Heart left ventricle (tissue), 16 donors: ENCODE measurements at places on chromosomes 3 and 15.

DNA sequence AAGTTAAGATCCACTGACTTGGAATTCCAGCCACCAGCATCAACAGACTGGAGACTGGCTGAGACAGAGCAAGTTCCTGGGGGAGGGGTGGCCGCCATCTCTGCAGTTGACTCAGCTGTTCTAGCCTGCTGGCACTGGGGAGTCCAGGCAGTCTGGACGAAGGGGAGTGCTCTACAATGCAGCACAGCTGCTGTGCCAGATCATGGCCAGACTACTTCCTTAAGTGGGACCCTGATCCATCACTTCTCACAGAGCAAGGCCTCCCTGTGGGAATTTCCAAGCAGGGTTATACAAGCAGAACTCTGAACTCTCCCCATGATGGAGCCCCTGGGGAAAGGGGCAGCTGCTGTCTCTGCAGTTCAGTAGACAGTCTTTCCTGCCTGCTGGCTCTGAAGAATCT is 35.2 kb downstream of the PYGO1 start:
- H3K4me3 ChIP-seq, result no peak overlapping the region
- H3K27ac ChIP-seq, result no peak overlapping the region

GRCh38 chr15:70146771-70147170 is 49.1 kb upstream of the TLE3 start:
- DNase-seq, result no peak
- no peaks in the 10 kb centered on the region for H3K36me3 ChIP-seq
- no peak overlapping the region for H3K27ac ChIP-seq
- no peak overlapping the region for H3K4me3 ChIP-seq
- H3K4me1 ChIP-seq, result peaks cover 40% of the 10 kb centered on the region
- H3K27me3 ChIP-seq, result peaks cover 7% of the 10 kb centered on the region

GRCh38 chr3:171234298-171235010 is 207.9 kb upstream of the SLC2A2 start:
- no peaks in the 10 kb centered on the region for H3K36me3 ChIP-seq
- no peak overlapping the region for H3K4me3 ChIP-seq
- H3K4me1 ChIP-seq, result peaks cover 21% of the 10 kb centered on the region
- H3K27me3 ChIP-seq, result no peaks in the 10 kb centered on the region

DNA sequence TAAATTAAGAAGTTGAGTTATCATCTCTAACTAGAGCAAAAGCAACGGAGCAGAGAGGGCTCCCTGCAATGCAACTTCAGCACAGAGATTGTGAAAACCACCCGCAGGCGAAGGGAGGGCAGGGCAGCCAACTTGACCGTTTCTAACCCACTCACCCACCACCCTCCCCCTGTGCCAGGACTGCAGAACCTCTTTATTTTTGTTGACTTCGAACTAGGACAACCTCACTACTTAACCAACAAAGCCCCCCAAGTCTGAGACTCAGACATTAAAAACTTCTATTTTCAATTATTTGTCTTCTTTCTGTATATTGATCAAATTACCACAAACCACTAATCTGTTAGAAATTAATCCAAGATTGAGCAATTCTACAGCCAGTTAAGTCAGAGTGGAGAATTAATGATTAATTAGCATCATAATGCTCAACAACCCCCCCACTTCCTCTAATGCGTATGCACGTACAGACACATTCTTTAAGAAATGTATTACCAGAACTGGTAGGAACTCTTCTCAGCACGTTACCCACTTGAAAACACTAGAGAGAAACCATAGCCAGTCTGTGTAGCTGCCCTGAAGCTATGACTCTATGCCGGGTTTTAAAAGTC is 2.0 kb downstream of the MGLL start:
- H3K27ac ChIP-seq, result peak overlapping the region; percentile 91
- no peaks in the 10 kb centered on the region for H3K27me3 ChIP-seq
- H3K4me3 ChIP-seq, result peak overlapping the region; percentile 83
- no peak for DNase-seq
- peaks cover 54% of the 10 kb centered on the region for H3K4me1 ChIP-seq

DNA sequence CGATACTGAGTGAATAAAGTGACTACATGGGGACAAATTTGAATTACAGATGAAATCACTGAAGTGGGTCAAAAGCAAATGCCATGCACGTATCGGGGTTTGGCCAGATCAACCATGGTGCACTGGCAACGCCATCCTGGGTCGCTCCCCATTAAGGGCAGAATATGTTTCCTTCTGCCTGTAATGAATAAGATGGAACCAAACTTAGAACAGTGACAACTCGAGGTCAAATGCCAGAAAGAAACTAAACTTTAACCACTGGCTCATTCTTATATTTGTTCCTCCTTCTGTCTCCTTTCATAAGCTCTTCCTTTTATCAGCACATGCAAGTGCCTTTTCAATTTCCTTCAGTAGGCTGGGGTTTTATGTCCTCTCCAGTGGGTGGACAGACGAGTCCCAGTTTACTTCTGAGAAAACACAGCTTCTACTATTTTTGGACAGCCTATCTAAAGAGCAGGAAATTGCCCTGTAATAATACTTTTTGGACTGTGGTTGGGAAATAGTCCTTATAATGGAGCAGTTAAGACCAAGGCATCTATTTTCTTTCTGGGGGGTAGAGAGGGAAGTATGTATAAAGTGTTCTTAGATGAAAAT is 61.4 kb downstream of the WHAMM start:
- no peak overlapping the region for H3K4me3 ChIP-seq
- H3K27me3 ChIP-seq, result no peaks in the 10 kb centered on the region
- no peak overlapping the region for H3K27ac ChIP-seq
- no peaks in the 10 kb centered on the region for H3K36me3 ChIP-seq

DNA sequence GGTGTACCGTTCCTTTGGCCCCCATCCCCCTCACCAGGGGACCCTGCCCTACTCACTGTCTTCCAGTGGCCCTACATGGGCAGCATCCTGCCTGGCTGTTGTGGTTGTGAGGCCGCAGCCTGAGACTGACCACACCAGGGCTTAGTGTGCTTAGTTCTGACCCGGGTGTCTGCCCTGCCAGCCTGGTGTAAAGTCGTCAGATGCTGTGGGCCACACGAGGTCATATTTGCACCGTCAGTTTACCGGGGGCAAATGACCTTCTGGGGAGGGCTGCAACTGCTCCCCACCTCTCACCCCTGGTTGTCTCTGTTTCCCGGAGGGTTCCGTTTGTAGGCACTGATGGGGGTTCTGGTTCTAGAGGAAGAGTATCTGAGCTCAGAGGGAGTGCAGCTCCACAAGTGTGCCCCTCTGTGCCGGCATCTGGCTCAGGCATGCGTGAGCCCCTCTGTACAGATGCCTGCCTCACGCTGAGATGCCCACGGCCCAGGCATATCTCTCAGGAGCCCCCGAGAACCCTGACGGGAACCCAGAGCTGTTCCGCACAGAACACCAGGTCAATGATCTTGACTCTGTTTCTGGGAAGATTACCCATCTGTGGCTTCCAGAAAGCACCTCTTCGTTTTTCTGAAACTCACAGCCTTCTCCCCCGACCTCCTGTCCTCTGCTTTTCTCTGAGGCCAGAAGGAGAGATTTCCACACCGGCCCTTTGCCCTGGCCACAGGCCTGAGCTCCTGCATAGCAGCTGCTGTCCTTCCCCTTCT is 19.2 kb downstream of the KLF13 start:
- H3K36me3 ChIP-seq, result peaks cover 11% of the 10 kb centered on the region
- H3K27me3 ChIP-seq, result no peaks in the 10 kb centered on the region
- H3K4me3 ChIP-seq, result peak overlapping the region; percentile 38
- no peak for DNase-seq
- H3K4me1 ChIP-seq, result peaks cover 100% of the 10 kb centered on the region

GRCh38 chr15:63553388-63553791 is 43.8 kb upstream of the FBXL22 start:
- peaks cover 4% of the 10 kb centered on the region for H3K4me1 ChIP-seq
- DNase-seq, result peak; percentile 31
- H3K27ac ChIP-seq, result peak overlapping the region; percentile 52
- no peaks in the 10 kb centered on the region for H3K27me3 ChIP-seq
- peaks cover 5% of the 10 kb centered on the region for H3K36me3 ChIP-seq
- H3K4me3 ChIP-seq, result peak overlapping the region; percentile 14

DNA sequence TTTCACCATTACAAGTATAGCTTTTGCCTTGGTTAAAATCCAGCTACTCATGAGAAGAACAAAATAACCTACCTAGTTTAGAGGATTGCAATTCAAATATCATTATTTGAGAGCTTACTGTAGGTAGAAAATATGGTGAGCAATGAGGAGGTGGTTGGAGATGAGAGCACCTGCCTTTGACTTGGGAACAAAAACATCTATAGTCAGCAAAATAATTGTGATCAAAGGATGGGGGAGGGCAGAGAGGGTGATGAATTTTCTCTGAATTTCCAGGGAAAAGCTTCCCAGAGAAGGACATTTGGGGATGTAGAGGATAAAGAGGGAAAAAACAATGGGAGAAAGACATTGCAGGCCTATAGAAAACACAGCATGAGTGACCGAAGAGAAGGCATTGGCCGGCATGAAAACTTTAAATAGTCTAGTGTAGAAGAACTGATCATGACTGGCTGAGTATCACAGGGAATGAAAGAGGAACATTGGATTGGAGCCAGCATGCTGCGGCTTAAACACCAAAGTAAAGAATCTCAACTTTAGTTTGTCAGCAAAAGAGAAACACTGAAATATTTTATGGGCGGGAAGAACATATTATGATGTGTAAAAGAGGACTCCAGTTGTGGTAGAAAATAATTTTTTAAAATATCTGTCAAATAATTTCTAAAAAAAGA is 581.3 kb downstream of the UNC13C start:
- DNase-seq, result no peak
- H3K36me3 ChIP-seq, result no peaks in the 10 kb centered on the region
- H3K4me1 ChIP-seq, result no peaks in the 10 kb centered on the region
- no peak overlapping the region for H3K27ac ChIP-seq
- no peak overlapping the region for H3K4me3 ChIP-seq
- no peaks in the 10 kb centered on the region for H3K27me3 ChIP-seq

GRCh38 chr15:101201411-101202174 is 50.3 kb downstream of the CHSY1 start:
- H3K27ac ChIP-seq, result peak overlapping the region; percentile 55
- H3K4me3 ChIP-seq, result no peak overlapping the region
- H3K4me1 ChIP-seq, result peaks cover 25% of the 10 kb centered on the region
- H3K36me3 ChIP-seq, result no peaks in the 10 kb centered on the region
- peak; percentile 93 for DNase-seq

DNA sequence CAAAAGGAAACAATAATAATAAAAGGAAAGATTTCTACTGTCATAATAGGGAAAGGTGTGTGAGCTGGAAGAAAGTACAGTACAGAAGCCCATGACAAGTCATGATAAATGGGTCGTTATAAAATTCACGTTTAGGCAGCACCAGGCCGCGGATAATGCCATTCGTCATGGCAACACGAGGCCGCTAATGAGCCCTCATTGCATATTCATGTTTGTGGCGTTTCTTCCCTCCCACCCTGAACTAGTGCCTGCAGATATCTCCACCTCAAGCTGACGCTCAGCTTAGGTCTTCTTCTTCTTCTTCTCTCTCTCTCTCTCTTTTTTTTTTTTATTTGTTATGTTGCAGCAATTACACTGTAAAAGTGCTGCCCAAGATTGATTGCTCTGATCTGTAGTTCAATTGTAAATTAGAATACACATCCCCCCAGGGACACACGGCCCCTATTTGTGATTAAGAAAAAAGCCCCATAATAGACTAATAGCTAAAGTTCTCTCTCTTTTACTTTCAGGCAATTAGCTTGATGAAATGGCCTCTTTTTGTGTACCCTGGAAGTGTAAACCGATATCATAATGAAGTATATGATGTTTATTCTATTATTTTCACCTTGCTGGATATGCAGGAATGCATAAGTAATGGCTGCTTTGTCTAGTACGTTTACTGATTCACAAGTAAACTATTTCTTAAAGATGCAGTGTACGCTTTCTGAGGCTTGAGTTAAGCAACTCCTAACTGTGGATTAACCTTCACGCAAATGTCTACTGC is 61.9 kb upstream of the NR2F2 start:
- DNase-seq, result no peak
- no peaks in the 10 kb centered on the region for H3K27me3 ChIP-seq
- no peak overlapping the region for H3K27ac ChIP-seq

DNA sequence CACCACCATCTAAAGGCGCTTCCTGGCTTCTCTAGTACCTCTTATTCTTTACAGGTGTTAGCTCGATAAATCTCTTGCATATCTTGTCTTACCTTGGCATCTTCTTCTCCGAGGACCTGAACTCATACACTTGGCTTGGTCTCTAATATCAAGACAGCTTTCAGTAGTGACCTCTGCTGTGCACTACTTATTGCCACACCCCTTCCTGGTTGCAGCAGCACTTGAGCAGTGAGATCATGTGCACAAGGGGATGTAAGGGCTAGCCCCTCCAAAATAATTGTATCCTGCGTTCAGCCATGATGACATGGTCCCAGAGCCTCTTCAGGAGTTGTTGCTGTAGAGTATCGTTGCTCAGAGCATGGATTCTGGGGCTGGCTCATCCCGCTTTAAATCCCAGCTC is 1.3 kb upstream of the PLA1A start:
- DNase-seq, result no peak
- no peaks in the 10 kb centered on the region for H3K27me3 ChIP-seq
- no peaks in the 10 kb centered on the region for H3K36me3 ChIP-seq
- peaks cover 46% of the 10 kb centered on the region for H3K4me1 ChIP-seq
- H3K4me3 ChIP-seq, result no peak overlapping the region

- DNase-seq, result no peak
- no peak overlapping the region for H3K4me3 ChIP-seq
- H3K27me3 ChIP-seq, result no peaks in the 10 kb centered on the region
- H3K36me3 ChIP-seq, result no peaks in the 10 kb centered on the region
These were observed 46.6 kb upstream of the MDFIC2 start for GRCh38 chr3:70358978-70359580.

DNA sequence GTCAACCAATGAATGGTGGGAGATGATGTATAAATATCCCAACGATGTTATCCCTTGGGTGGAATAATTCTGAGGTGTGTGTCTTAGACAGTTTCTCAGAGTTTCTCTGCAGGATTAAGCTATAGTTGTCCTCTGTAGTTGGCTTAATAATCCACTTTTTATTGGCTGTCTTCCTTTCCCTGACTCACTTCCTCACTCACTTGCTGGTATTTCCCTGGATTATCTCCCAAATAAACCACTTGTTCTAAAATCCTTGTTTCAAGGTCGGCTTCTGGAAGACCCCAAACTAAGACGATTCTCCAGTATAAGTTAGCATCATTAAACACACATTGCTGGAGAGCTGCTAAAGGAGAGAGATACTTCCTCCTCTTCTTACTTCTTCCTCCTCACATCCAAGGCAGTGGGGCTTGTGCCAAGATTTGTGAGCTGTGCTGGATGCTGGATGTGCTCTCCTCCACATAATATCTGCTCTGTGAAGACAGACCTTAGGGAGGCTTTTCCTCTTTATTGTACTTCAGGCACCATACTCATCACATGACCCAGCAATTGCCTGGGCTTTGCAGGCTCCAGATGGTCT is 22.5 kb upstream of the ROPN1 start:
- no peaks in the 10 kb centered on the region for H3K4me1 ChIP-seq
- no peaks in the 10 kb centered on the region for H3K27me3 ChIP-seq
- no peak overlapping the region for H3K27ac ChIP-seq
- no peaks in the 10 kb centered on the region for H3K36me3 ChIP-seq
- no peak overlapping the region for H3K4me3 ChIP-seq
- DNase-seq, result no peak

GRCh38 chr3:185960522-185961288 is 22.9 kb upstream of the TRA2B start:
- no peaks in the 10 kb centered on the region for H3K27me3 ChIP-seq
- H3K27ac ChIP-seq, result no peak overlapping the region
- H3K4me3 ChIP-seq, result no peak overlapping the region
- H3K36me3 ChIP-seq, result no peaks in the 10 kb centered on the region

- H3K4me3 ChIP-seq, result no peak overlapping the region
- no peaks in the 10 kb centered on the region for H3K4me1 ChIP-seq
- no peaks in the 10 kb centered on the region for H3K36me3 ChIP-seq
- DNase-seq, result no peak
- H3K27me3 ChIP-seq, result no peaks in the 10 kb centered on the region
These were observed 345.0 kb downstream of the ZNF385D start for GRCh38 chr3:21405671-21406667.
